ENCODE measurements at places on chromosomes 11 and 22.

- DNase-seq = no peak
Measured at GRCh38 chr11:123375832-123376231, 54.2 kb upstream of the GRAMD1B start.

GRCh38 chr11:67418476-67419281, 3.2 kb downstream of the CARNS1 start:
- no peak for DNase-seq

GRCh38 chr22:47486569-47487312, 724.3 kb downstream of the TBC1D22A start:
- no peak for DNase-seq

DNA sequence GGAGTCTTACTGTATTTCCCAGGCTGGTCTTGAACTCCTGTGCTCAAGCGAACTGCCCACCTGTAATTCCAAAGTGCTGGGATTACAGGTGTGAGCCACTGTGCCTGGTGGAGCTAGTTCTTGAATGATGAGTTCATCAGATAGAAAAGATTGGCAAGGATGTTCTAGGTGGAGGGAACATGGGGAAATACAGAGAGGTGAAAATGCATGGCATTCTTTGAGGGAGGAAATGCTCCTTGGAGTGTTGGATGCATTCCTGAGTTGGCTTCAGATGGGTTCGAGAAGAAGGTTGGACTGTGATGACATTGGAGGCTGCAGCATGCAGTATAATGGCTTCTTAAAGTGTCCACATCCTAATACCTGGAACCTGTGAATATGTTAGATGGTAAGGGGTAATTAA, 4.4 kb downstream of the DDX10 start:
- no peak for DNase-seq

DNA sequence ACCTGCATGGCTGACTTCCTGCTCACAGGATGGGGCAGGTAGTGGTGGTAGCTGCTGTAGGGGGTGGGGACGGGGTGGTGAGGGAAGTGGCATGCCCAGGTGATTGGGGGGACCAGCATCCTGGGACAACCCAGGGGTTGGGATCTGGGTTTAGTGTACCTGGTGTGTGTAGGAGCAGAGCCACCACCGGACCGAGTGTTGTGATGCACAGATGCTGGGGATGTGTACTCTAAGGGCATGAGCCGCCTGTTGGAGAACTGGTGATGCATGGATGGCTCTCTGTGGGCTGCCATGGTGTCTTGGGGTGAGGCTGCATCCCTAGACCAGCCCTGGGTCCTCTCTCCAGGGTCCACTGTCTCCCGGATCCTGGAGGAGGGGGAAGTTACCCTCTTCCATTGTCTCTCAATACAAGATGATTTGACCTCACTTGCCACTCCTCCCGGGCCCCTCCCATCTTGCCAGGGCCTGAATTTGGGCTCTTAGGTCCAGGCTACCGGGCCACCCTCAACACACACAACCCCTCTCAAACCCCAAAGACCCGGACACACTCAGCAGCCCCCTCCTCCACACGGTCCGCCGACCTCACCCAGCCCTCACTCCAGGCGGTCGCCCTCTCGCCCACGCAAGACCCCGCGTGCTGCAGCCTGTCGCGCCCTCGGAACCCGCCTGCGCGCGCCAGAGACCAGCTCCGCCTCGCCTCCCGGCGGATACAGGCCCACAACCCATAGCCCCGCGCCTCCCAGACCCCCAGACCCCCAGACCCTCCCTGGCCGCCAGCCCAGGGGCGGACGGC, 619 bp downstream of the LRRC75B start:
- DNase-seq = no peak

DNA sequence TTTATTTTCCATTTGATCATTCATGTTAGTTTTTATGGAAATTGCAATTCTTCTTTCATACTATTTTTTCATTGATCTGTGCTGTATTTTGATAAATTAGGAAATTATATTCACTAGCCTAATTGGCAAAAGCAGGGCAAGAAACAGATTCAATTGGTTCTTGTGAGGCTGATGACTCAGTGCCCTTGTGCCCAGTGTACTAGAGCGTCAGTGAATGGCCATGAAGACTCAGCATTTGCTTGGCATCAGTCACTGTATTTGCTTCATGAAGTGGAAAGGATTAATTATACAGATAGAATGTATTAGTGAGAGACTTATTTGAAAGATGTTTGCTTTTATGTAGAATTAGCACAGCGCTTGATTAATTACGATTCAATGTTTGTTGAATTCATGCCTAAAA, 31.8 kb downstream of the MRGPRX1 start:
- no peak for DNase-seq

DNA sequence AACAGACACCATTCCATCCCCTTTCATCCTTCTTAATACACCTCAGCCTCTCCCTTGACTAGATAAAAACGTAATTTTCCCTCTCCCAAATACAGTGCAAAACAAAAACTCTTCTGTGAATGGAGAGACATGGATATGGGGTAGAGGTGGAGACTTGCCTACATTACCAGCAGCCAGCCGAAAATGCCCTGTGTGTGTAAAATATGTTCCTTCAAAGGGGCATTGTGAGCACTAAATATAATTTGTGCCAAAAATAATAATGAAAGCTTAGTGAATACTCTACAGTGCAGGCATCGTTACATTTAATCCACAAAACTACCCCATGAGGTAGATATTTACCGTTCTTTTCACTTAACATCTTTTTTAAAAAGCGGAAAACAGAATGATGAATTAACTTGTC, 1.0 kb upstream of the TRIM44 start:
- DNase-seq = no peak

DNA sequence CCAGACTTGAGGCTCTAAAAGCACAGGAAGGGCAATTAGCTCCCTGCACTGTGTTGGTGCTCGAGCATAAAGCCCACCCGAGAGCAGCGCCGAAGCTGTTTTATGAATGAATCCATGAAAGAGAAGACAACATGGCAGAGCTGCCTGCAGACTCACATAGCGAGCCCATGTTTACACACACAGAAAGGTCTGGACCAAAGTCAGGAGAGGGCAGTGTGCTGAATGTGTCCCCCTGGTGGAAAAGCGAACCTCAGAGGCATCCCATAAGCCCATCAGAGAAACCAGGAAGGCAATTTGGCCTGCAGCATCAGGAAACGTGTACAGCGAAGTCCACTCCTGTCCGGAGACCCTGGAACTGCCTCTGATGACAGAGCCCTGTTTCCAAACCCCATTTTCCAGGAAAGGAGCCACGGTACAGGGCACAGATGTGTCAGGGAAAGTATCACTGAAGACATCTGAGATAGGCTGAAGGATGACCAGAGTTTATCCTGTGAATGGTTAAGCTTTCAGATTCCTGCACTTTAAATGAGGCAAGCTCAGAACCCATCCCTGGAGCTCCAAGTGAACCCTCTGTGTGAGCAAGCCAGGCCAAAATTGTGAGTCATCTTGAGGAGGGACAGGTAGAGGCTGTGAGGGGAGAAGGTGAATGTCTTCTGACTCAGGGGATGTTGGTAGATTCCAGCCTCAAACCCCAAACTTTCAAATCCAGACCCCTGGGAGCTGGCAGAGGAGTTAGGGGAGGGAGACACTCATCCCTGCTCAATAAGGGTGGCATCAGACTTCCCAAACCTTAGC, 36.9 kb downstream of the CHRDL2 start:
- DNase-seq = no peak

- DNase-seq = no peak
Measured at GRCh38 chr11:59617876-59618275, 2.3 kb upstream of the OSBP start.

DNA sequence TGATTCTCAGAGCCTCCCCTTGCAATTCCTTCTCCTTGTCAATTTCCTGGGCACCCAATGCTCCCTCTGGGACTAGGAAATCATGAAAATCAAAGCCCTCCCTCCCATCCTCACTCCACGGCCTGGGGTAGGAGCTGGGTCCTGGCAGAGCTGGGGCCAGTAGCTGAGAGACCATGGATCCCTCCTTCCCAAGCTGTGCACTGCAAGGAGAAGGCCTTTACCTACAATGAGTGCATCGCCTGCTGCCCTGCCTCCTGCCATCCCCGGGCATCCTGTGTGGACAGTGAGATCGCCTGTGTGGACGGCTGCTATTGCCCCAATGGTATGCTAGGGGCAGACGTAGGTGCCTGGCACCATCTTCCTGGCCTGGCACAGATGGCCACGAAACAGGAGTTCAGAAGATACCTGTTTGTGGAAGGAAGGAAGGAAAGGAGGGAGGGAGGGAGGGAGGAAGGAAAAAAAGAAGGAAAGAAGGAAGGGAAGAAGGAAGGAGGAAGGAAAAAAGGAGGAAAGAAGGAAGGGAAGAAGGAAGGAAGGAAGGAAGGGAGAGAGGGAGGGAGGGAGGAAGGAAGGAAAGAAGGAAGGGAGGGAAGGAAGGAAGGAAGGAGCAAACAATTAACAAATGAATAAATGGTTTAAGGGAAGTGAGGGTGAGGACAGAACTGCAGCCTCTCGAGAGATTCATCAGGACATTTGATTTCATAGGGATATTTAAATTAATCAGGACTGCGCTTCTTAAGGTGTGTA, 12.5 kb downstream of the OTOG start:
- no peak for DNase-seq

DNA sequence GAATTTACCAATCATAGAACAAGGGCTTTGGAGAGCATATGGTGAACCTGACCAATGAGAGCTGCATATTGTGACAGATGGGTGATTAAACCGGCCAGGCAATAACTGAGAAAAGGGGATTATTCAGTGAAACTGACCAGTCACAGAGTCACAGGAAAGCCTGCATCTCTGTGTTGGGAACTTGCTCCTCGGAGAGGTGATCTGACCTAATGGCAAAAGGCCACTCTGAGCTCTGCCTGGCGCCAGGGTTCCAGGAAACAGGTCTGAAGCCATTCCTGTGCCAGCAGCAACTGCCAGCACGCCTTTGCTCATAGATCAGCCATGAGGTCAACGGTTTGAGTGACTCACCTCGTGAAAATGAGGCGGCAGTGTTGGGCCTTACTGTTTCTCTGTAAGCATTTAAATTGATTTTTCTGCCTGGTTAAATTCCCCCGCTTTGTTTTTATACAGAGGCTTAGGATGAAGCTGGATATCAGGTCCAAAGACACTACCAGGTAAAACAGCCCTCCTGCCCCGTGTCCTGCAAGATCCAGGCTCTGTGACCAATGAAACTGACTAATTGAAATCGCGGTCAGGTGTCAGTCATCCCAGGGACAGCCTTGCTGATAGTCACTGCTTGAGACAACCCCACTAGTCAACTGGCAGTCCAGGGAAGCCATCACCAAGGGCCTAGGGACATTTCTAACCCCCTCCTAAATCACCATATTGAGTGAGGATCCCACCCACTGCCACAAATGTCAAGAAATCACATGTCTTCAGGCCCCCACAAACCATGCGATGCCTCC, 35.8 kb upstream of the MYOD1 start:
- DNase-seq = no peak

GRCh38 chr11:71542879-71543777, 5.1 kb upstream of the KRTAP5-9 start:
- DNase-seq = no peak

All from stimulated activated CD8-positive, alpha-beta memory T cell treated with anti-CD3 and anti-CD28 coated beads, Interleukin-2, amount 100 ng/mL, for 1 hour (primary cell).